ENCODE measurements at places on chromosomes 1 and 21. TPM values are rescaled to one million over a fixed set of nuclear protein-coding genes. Genes with fewer than 3 reads are reported as not detected.

- no peak for DNase-seq
Measured at GRCh38 chr1:54415991-54416390, 9.8 kb upstream of the SSBP3 start.

GRCh38 chr1:181508486-181509165, 25.3 kb downstream of the CACNA1E start:
- DNase-seq, result no peak

PHLDA3 gene
- total RNA-seq, result 23.1 TPM

- no peak for DNase-seq
Measured at GRCh38 chr1:198268784-198269645, 112.2 kb downstream of the NEK7 start.

GRCh38 chr1:7280347-7280960, 490.6 kb upstream of the VAMP3 start:
- no peak for DNase-seq

- no peak for DNase-seq
Measured at GRCh38 chr1:64935551-64936155, 30.7 kb downstream of the JAK1 start.

DNA sequence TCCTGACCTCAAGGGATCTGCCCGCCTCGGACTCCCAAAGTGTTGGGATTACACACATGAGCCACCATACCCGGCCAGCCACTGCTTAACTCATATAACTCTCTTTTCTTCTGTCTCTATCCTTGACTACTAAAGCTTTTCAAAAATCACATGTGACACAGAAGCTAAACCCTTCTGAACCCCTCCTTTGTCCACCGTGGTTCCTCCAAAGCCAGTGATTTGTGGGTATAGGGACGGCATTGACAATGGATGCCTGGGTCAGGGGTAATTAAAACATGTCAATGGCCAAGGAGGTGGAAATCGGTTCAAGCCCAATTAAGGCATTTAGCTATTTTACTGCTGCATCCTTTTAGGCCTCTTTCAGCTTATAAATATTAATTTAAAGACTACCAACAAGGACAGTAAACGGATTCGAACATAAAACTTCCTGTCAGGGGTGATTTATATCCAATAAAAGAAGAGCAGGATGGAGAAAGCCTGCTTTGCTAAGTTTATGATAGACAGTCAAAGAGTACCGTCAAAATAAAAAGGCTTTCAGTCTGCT, 242.3 kb downstream of the GPATCH2 start:
- DNase-seq, result no peak

DNA sequence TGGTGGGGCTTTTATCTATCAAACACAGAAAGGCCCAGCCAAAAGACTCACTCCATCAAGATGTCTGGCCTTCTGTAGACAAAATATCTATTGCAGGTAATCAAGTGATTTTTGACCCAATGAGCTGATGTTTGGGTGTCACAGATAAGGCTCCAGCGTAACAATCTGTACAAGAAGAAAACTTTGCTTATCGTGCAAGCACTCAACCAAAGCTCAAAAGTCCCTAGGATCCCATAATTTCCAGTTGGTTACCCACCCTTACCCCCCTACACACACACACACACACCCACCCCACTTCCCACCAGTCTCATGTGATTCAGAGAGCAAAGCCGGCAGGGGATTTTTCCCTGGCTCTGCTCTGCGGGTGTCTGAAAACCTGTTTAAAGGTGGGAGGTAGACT, 5.8 kb downstream of the ITPKB start:
- peak; percentile 57 for DNase-seq

DNA sequence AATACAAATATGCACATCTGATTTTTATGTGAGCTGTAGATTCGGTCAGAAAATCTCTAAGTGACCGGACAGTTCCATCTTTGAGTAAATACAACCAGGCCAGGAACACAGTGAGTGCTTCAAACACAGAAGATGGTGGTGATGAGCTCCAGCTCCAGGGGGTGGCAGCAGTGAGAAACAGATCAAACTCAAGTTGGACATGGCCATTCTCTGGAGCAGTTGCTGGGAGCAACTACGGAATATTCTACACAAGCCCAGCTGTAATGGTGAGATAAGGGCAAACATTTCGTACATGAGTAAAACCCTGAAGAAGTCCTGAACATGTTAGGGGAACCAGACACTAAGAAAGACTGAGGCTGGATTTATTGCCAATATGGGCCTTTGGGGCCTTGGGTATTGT, 100.7 kb downstream of the BARHL2 start:
- DNase-seq, result no peak

DNA sequence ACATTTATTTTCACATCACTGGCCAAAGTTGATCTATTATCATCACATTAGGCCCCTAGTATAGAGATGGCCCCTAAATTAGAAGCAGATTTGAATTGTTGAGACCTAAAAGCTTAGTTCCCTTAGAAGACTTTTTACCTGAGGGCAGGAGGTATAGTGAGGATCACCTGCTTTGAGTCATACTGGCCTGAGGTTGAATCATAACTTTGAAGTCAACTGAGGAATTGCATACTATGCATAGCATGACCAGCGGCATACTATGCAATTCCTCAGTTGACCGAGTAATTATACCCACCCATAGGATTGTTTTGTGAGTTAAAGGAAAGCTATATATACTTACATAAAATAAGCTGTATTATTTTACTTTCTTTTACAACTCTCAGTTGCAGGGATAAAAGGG, 50.3 kb upstream of the DPH5 start:
- DNase-seq, result no peak

DNA sequence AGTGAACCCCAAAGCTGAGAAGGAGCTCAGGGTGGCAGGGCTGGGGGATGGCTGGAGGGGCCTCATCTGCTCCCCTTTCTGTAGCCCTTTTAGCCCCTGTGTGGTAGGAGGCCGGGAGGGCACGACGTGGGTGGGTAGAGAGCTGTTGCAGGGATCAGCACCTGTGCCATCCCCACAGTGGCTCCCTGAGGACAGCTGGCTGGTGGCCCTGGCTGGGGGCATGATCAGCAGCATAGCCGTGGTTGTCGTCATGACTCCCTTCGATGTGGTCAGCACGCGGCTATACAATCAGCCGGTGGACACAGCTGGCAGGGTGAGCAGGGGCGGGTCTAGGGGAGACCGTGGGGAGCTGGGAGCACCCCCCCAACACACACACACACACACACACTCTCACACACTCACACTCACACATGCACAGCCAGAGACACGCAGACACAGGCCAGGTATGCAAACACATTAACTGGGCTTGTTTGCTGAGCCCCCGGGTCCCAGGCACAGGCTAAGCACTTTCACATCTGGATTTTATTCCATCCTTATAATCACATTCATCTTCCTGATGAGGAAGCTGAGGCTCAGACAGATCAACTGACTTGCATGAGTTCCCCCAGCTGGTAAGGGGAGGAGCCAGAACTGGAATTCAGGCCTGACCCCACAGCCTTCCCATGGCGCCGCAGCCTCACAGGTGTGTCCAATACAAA, 2.5 kb downstream of the SLC25A34 start:
- no peak for DNase-seq

GRCh38 chr1:84376000-84376910, 22.0 kb upstream of the DNASE2B start:
- no peak for DNase-seq

GRCh38 chr1:101139130-101139529, 97.7 kb upstream of the S1PR1 start:
- no peak for DNase-seq

DNA sequence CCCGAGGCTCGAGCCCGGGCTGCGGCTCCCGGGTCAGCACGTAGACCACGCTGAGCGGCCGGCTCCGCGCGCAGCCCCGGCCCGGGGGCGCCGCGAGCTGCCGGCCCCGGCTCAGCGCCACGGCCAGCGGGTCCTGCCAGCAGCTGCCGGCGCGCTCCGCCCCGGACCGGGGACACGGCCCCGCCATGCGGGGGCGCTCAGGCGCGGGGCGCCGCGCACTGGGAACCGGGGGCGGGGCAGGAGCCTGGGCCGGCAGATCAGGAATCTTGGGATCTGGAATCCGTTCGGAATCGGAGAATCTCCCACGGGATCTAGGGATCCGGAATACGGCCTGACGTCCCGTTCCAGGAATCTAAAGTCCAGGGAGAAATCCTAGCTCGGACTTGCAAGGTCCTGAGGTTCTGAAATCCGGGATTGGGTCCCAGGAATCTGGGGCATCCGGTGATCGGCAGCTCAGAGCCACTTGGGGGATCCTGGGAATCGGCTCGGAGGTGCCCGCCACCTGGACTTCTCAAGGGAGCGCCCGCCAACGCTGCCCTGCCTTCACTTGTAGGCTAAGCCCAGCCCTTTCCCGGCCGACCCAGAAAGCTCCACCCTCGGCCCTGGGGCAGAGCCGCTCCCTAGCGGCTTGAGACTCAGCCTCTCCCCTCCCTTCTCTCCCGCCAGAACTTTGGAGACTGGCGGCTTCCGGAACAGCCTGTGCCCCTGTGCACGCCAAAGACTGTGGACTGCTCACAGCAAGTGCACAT, at the start of gene MAP3K6:
Gene MAP3K6, minus strand, starts transcription at position 551 of the 749 bp plus-strand sequence. Its CDS starts 364 bp downstream, at position 187.
- DNase-seq, result peak; percentile 93

CASQ1 gene
- not detected for total RNA-seq

DNA sequence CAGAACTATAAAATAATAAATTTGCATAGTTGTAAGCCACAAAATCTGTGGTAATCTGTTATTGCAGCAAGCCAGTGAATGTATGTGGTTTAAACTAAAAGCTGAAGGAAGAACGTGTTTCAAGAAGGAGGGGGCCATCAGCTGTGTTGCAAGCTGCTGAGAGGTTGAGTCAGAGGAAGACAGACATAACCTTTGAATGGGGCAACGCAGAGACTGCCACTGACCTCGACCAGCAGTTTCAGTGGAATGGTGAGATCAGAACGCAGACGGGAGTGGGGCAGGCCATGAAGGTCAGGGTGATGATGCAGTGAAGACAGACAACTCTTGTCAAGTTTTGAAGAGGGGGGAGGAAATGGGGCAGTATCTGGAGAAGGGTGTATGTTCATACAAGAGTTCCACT, 23.2 kb upstream of the QSOX1 start:
- no peak for DNase-seq

DNA sequence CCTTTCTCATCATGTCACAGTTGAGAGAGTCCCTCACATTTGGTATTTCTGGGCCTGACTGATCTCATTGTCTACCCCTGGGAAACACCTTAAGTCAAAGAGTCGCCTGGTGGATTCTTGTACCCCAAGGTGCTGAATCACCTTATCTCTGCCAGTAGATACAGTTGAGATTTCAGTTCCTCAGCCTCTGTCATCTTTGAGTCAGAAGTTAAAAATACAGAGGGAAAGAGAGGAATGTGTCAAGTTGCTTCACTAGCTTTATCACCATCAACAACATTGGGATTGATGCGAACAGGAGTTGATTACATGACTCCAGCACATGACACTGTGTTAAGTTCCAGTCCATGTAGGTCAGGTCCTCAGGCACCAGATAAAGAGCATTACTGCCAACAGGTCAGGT, 513.0 kb downstream of the NUF2 start:
- no peak for DNase-seq

TOE1 gene
- 15.7 TPM for total RNA-seq

- no peak for DNase-seq
Measured at GRCh38 chr1:224052772-224053171, 61.1 kb upstream of the FBXO28 start.

GRCh38 chr1:178819123-178819522, 51.8 kb downstream of the ANGPTL1 start:
- no peak for DNase-seq

- no peak for DNase-seq
Measured at GRCh38 chr1:17214876-17215544, 10.1 kb downstream of the PADI1 start.

DNA sequence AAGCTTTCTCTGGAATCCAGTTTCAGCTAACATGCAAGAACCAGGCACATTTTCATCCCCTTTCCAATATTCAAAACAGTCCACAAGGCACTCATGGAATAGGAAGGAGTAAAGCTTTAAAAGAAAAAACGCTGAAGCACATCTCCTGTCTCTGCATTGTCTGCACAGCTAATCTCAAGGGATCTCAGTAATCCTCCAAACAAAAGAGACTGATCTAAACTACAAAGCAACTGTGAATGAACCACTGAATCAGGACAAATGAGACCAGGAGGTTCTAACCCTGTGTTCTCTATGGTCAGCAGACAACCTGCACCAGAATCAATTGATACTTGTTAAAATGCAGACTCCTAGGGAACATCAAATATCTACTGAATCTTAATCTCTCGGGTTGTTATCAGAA, 399.0 kb downstream of the HHAT start:
- no peak for DNase-seq

DNA sequence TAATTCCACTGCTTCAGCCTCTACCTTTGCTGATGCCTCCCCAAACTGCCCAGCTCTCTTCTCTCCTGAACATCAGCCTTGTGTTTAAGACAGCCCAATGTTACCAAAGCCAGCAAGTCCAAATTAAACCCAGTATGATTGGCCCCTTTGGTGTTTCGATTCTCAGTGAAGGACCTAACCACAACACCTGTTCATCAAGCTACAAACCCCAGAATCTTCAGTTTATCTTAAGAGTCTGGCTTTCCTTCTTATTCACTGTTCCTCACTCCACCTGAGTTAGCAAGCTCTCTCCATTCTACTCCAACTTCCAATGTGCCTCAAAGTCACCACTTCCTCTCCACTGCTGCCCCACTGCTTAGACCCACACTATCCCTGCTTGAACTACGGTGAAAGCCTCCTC, 25.5 kb upstream of the ITPKB start:
- no peak for DNase-seq

DNA sequence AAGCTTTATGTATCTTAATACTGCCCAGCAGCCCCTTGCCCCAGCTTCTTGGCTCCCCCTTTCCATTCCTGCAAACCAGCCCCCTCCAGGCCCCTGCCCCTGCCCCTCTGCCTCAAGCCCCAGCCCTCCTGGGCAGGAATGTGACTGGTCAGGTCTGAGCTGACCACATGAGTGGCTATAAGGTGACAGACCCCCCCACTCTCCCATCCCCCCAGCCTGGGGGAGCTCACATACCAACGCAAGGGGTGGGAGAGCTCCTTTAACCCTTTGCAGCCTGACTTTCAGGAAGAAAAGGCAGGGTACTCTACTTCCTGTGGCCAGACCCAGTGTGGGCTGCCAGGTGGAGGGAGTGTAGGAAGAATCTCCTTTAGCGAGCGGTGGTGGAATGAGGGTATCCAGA, 33.2 kb downstream of the AHDC1 start:
- DNase-seq, result peak; percentile 60

DNA sequence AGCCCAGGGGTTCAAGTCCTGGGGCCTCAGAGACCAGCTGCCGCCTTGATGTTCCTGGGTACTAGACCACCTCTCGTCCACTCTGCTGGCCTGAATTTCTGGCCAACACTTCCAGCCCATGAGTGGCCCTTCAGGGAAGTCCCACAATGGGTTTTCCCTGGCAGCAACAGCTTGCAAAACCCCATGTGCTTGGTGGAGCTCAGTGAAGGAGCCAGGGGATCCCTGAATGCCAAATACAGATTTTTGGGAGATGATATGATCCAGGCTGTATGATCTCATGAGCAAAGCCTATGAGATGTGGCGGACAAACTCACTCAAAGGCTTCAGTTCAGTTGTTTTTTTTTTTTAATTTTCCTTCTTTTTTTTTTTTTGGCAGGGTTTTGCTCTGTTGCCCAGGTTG, 9.6 kb upstream of the RASSF5 start:
- no peak for DNase-seq

DNA sequence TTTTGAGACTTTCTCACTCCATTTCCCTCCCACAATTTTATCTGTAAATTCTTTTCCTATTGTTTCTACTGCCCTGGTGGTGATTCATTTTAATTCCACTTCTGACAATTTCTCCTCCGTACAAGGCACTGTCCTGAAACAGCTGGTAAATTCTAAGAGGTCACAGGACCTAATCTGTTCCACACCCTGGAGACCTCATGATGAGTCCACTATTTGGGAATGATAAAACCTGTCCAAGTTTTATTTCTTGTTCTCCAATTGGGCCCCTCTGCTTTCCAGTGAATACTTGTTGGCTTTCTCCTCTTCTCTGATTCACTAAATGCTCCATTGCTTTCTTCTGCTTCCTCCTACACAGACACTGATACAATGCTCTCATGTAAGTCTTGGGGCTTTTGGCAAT, 343.1 kb upstream of the DUSP10 start:
- no peak for DNase-seq
